Hematopoietic multipotent progenitor cell (in vitro differentiated cells): ENCODE measurements at places on chromosomes 3 and 15.

DNA sequence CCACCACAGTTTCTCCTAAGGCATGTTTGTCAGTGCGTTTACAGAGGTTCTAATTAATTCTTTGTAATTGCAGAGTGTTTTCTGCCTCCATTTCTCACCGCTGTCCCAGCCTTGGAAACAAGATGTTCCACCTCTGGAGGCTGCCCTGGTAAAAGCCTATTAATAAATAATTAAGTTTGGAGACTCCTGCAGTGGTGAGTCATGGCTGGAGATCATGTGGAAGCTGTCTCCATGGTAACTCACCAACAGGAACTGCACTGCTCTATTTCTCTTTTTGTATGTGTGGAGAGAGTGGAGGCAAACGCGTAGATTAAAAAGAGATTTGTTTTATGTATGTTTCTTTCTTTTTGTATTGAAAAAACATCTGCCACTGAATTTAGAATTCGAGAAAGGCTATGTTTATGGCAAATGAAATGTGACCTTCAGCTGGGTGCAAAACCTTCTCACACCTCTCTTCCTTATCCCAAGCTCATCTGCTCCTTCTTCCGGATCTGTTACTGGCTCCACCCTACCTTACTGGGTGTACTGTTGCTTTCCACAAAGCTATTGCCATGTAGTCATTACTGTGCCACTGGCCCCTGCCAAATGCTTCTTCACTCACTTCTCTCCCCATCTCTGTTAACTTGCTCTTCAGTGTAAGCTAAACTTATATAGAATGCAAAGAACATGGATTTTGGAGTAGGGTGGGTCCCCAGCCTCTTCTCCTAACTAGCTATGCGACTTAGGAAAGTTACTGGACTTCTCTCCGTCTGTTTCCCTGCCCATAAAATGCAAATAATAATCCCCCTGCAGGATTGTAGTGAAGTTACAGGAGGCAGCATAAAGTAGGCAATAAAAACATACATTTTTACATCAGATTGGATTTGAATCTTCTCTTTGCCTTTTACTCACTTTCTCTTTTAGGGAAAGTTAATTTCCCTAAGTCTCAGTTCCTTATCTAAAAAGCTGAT lies 778.5 kb downstream of the NTRK3 start:
- peak; percentile 37 for DNase-seq

- DNase-seq: no peak
Observed at GRCh38 chr3:192068464-192069254, 607.7 kb downstream of the PYDC2 start.

DNA sequence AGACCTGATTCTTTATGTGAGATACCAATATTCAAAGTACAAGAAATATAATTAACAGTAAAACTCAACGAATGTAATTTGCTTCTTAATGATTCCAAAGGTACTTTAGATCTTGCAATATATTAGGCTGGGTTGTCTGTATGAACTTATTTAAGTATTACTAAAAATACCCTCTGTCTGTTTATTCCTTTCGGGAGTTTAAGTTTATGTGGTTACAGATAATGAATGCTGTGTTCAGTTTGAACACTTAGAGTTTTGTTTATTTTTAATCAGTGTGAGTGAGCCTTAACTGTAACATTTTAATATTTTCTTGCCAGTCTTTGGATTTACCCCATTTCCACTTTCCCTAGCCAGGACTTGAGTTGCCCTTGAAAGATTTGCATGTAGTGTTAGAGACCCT lies 3.5 kb downstream of the PDE8A start:
- DNase-seq: no peak

- no peak for DNase-seq
Observed at GRCh38 chr3:141828890-141829289, 47.6 kb upstream of the ATP1B3 start.

DNA sequence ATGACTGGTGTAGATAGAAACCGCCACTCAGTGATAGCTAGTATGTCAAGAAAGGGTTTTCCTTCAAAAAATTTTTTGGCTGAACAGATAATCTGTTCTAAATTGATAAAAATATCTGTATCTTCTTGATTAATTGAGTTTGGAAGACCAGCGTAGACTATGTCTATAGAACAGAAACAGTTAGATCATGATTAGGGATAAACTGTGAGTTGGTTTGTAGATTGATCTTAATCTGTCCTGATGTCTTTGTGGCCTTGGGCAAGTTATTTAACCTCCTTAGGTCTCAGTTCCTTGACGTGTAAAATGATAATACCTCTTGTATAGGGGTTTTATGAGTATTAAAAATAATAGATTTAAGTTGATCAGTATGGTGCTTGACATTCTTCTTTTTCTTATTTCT lies 4.7 kb downstream of the NFKBIZ start:
- DNase-seq: no peak

DNA sequence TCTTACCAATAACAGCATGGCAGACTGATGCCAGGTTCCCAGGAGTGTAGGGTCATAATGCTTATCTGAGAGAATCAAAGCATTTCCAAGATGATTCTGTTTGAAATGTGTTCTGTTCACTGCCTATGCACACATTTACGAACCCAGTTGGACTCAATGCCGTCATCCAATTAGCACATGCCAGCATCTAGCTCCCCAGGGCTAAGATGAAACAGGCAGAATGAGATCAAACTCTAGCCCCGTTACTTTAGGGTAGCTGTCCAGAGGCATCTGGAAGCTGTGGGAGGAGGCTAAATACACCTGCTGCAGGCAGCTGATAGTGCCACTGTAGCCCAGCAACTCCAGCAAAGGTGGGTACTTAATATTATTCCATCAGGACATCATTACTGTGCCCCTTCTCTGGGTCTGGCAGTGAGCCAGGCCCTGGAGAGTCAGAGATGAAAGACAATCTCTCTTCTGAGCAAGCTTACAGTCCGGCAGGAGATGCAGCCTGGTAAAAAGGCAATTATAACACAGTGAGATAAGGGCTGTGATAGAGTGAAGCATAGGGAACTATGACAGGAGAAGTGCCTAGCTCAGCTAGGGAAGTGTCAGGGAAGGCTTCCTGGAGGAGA lies 156.4 kb upstream of the PPP2R3A start:
- no peak for DNase-seq

DNA sequence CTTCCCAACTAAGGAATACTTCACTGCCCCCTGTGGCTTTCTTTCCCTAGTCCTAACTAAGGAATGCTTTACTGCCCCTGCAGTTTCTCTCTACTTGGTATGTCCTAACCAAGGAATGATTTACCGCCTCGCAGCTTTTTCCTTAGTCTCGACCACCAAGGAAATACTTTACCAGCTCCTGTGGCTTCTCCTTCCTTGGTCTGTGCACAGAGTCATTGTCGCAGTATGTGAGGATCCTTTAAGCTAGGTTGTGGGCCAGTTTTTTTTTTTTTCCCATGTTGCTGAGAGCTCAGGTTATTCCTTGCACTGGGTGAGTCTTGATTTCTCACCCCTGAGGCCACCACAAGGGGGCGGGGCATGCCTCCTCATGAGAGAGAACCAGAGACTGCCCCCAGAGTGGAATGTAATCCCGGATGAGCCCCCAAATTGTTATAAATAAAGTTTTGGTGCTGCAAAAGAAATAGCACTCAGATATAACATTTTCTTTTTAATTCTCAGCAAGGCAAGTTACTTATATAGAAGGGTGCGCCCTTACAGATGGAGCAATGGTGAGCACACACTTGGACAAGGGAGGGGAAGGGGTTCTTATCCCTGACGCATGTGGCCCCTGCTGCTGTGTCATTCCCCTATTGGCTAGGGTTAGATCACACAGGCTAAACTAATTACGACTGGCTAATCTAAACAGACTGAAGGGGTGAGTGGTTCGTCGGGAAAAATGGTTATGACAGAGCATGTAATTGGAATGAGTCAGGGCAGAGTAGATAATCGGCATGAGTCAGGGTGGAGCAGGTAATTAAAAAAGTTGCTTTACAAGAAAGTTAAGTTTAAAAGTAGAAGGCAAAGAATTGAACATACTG lies 27.0 kb downstream of the NDUFB4 start:
- DNase-seq: no peak
